ENCODE measurements at places on chromosomes 2 and 18.

DNA sequence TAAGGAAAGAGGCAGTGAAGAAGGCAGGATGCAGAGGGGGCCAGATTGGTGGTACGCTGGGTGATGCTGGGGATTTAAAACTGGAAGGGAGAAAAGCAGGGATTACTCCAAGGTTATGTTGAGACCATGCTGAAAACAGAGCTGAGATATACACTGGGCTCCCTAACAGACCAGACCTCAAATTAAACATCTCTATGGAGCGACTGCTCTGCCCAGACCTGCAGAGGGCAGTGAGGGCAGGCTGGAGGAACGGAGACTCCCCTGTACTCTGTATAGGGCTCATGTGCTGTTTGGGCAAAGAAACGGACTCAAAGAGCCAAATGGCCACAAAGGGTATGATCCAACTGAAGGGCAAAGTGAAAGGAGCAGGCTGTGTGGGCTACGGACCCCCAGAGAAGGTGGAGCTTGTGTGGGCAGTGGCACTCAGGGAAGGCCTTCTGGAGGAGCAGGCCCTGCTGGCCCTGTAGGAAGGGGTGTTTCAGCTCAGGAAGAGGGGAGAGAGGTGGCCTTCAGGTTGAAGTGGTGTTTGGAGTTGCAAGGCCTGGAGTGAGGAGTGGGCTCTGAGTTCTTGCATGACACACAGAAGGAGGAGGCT, 4.8 kb upstream of the CELF4 start:
- DNase-seq = no peak

- DNase-seq = no peak
These were observed 39.5 kb downstream of the NIFK start for GRCh38 chr2:121697108-121697631.

DNA sequence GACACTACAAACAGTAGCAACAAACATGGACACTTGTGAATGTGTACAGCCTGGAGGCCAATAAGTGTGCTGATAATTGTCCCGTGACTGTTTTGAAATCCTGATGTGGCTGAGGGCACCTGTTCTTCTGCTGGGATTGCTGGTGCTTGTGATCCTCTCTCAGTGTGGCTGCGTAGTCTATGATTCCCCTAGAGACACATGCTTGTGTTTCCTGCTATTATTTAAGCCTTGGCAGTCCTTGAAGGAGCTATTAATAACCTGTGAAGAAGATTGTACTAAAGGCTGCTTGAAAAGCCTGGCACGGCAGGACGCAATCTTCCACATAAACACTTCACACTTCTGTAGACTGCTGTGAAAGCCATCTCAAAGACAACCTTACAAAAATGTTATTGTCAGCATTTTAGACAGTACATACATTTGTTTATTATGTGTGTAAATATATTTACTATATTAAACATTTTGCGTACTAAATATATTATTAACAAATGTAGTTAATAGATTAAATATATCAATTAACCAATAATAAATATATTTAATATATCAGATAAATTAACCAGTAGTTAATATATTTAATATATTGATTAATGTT, 71.4 kb downstream of the GALR1 start:
- DNase-seq = no peak

DNA sequence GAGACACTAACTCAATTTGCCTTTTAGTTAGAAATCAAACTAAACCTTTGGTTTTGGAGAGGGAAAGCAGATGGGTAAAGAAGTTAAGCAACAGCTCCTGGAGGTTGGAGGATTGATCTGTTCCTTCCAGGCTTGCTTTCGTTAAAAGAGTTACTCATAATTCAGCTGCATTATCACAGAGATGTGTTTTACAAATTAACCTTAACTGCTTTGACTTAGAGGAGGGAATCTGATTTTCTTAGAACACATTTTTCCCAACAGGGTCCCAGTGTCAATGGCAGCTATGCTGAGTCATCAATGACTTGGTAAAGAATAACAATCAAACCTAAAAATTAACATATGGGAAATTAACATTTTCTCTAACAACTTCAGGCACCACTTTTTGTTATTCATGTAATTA, 113.4 kb downstream of the COPS8 start:
- DNase-seq = no peak

GRCh38 chr2:113187771-113188170, 14.0 kb downstream of the PSD4 start:
- no peak for DNase-seq

DNA sequence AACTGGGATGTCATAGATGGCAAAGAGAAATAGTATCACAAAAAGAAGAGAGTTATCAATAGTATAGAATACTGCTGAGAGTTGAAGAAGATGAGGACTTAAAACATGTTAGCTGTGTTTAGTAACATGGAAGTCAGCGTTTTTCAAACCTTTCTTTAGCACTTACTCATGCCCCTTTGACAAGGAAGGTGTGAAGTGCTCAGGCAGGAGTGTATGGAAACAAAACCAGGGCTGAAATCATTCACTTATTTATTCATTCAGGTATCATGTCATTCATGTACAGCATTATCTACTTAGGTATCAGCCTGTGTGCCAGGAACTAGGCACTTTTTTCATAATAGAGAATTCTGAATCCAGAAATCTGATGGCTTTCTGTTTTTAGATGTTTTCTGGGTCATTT, 27.2 kb downstream of the CD28 start:
- no peak for DNase-seq

GRCh38 chr2:3633982-3634595, 23.9 kb upstream of the ALLC start:
- DNase-seq = peak; percentile 44

DNA sequence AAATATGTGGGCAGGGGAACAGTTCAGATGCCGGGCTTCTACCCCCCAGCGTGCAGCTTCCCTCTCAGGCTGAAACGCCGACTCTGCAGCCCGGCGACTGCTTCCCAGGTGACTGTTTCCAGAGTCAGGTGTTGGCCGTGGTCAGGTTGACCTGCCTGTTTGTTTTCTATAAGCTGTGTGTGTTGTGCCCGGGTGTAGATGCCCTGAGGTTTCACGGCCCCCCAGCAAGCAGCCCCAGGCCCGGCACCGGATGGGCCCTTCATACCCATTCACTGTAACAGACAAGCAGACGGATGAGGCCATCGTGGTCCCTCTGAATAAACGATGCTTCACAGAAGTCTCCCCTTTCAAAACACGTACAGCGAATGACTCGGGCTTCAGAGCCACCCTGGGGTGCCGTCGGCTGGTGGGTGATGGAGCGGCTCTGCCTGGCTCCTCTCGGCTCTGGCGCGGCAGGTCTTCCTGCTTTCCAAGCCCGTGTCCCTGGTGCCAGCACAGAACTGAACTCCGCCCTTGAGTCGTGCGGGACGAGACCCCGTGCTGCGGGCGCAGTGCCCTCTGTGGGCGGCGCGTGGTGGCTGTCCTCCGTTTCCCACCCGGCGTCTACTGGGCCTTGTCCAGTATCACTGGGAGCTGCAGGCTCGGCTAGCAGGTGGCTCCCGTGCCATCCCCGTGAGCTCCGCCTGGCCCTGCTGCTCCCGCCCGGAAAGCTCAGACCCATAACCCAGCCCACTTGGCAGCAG, 15.0 kb upstream of the KCNG2 start:
- DNase-seq = peak; percentile 37

DNA sequence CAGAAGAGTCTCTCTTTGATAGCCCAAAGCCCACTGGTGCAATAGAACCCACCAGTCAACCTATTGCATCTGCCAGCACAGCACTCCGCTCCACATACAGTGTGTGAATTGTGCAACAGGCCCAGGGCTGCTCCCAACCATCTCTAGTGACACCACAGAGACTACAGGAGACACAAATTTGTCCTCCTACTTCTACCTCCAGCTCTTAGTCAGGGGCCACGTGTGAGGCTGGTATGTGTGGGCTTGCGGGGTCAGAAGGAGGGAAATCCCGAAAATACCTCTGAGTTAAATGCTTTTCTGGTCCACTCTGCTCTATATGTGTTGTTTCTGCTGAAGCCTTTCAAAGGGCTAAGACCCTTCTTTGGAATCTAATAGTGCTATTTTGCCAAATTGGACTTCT, 18.0 kb downstream of the DGUOK start:
- DNase-seq = no peak

- no peak for DNase-seq
These were observed 107.5 kb downstream of the MSTN start for GRCh38 chr2:189954989-189955388.

DNA sequence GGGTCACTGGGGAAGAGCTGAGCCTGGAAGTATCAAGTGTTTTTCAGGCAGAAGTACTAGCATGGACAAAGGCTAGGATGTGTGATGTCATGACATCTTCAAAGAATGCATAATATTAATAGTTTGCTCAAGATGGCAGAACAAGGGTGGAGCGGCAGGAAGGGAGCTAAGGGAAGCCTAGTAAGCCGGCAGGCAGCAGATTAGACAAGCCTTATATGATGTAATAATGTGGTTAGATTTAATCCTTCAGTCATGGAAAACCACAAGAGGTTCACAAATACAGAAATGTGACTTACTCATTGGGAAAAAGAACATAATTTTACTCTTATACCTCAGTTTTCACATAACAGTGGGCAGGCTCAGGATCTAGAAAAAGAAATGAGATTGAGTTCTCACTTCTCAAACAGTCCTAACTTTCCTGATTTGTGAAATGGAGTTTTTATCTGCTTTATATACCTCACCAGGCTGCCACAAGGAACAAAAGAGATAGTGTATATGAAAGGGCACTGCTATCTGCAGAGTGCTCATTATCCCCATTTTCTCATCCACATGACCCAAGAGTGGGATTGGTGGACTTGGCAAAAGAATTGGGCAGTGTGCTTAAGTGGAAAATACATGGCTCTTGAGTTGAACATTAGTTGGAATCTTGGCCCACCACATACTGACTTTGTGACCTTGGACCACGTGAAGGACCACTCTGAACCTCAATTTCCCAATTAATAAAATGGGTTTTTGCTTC, 89.1 kb upstream of the LHCGR start:
- DNase-seq = no peak

DNA sequence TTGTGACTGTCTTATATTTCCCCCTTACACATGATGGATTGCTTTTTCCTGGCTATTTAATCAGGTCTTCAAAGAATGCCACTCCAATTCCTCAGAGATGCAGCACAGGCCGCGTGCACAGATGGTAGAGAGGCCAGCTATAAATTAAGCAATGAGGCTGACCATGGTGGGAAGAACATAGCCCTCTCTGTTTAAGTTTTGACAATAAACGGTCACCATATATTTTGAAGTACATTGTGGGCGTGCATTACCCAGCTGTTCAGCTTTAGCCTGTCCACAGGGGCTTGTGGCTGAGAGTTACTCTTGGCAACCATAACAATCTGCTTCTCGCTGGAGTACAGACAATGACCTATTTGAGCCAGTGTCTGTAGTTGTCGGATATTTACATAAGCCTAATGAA, 730.8 kb downstream of the DCC start:
- DNase-seq = no peak

DNA sequence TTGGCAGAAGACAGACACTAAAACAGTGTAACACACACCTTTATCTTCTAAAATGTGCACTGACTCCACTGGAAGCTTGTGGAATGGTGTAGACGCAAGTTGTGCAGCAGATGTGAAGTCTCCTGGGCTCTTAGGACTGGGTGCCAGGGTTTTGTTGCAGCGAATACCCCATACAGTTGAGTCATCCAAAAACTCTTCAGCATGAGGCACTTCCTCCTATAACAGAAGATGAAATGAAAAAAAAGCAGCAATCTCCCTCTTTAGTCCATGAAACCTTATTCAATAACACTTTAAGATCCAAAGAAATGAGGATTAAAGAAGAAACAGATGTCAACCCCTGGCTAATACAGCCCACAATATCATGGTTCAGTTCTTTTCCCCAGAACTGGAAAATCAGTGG, 22.2 kb downstream of the BUB1 start:
- DNase-seq = no peak

GRCh38 chr2:28465148-28465885, 30.5 kb upstream of the PLB1 start:
- no peak for DNase-seq

GRCh38 chr2:14221466-14221865, 411.1 kb upstream of the LRATD1 start:
- no peak for DNase-seq

- no peak for DNase-seq
These were observed 27.5 kb downstream of the MEIS1 start for GRCh38 chr2:66462501-66462825.

GRCh38 chr2:144835634-144836350, 315.9 kb upstream of the ZEB2 start:
- DNase-seq = no peak

DNA sequence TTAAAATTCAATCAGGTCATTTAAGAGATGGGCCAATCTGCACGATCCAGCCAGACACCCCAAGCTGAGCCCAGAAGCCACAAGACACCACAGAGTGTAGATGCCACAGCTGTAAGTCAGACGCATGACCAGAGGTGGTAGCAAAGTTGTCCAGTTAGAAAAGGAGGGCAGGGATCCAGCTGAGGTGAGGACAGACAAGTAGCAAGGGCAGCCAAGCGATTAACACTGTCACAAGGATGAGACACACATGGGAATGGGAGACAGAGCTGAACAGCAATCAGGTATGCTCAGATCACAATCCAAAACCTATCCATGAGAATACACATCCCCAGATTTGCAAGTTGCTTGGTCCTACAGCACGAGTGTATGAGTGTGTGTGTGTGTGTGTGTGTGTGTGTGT, 143.4 kb upstream of the STK17B start:
- DNase-seq = no peak

- no peak for DNase-seq
These were observed 70.2 kb upstream of the PIEZO2 start for GRCh38 chr18:11219571-11219970.

DNA sequence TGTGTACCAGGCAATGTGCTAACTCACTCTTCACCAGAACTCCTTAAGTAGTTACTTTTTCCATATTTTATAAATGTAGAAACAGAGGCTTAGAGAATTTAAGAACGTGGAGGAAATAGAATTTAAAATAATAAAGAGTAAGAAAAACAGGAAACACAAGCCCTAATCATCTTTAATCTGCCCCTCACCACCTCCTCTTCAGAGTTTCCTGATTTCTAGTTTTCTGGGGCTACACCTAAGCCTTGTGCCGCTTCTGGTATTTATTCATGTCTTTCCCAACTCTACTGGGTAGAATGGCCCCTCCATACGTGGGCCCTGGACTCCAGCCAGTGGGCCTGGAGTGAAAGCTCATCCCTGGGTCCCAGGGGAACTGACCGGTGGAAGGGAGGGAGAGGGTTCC, 85.4 kb downstream of the RTN4 start:
- DNase-seq = no peak

DNA sequence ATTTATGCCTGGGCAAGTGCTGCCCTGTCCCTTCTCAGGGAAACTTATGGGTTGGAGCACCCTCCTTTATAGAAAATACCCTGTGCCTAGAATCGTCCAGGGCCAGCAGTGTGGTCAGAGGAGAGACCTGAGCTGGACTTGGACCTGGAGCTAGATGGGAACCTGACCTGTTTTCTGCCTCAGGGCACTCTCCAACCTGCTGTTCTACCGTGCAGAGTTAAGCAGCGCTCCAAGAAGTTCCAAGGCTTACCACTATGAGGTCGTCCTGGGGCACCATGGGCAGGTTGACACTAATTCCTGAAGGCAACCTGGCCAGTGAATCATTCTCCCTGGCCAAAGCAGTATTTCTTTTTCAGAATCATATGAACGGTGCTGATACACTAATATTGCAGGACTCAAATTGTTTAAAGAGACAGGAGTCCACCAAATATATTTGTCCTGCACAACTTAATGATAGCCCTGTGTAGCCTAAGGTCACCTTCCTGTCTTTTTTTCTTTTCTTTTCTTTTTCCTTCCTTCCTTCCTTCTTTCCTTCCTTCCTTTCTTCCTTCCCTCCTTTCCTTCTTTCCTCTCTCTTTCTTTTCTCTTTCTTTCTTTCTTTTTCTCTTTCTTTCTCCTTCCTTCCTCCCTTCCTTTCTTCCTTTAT, 455.4 kb upstream of the HNMT start:
- no peak for DNase-seq

GRCh38 chr2:187545238-187545751, 8.9 kb downstream of the TFPI start:
- no peak for DNase-seq

All from right forelimb (tissue), 1 donor.